ENCODE measurements at places on chromosomes 13 and 19.

DNA sequence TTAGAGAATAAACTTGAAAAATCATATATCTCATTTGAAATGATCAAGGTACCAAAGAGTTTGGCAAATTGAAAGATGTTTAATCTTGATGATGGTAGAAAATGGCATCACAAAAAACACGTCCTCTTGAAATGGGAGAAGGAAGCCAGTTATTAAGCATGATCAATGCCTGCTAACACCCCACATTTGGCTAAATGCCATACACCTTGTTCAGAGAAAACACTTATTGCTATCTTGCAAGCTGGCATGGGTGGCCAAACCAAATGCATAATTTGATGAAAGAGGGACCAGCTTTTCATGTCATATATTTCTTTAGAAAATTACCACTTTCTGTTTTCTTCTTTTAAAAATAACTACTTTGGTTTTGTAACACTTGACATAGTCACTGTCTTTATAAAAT is 141.3 kb downstream of the ZAR1L start:
- no peak for DNase-seq

DNA sequence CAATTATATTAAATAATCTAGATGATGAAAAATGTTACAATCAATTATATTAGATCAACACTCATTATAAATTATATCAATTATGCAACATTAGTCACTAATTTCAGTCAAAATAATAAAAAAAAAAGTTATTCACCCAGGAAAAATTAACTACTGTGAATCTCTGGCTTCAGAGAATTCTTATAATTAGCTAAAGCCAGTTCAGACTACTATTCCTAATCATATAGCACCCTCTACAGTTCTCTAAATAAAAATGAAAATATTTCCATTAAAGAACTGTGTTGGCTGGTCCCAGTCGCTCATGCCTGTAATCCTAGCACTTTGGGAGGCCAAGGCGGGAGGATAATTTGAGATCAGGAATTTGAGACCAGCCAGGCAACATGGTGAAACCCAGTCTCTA is 33.0 kb downstream of the XPO4 start:
- no peak for DNase-seq

DNA sequence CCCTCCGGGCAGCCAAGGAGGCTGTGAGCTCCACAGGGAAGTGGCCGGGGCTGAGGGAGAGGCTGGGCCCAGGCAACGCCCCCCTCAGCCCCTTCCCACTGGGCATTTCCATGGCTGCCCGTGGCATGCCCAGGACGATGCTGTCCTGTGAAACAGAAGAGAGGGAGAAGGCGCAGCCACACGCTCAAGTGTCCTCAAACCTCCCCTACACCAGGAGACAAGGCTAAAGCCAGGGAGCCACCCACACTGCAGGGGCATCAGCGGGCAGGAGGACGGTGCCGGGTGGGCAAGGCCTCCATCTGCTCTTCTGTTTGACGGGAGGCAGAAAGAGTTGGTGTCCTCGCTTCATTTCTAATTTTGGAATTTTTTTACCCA is 14.2 kb upstream of the PROZ start:
- no peak for DNase-seq

DNA sequence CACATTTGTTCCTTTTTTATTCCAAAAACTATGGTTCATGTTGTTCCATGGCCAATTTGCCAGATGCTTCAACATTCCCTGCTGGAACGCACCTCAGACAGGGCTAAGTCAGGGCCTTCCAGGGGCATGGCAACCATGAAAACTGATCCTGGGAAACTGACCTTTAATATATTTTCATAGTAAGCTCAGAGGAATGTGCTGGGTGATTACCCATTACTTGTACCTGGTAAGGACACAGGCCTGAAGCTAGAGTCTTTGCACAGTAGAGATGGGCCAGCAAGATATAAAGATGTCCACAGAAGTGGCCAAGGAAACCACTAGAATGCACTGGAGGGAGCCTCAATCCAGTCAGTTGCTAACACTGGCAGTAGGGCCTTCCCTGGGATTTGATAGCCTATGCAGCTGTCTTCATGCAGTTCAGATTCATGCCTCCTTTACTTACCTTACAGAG is 353.1 kb downstream of the ENOX1 start:
- no peak for DNase-seq

DNA sequence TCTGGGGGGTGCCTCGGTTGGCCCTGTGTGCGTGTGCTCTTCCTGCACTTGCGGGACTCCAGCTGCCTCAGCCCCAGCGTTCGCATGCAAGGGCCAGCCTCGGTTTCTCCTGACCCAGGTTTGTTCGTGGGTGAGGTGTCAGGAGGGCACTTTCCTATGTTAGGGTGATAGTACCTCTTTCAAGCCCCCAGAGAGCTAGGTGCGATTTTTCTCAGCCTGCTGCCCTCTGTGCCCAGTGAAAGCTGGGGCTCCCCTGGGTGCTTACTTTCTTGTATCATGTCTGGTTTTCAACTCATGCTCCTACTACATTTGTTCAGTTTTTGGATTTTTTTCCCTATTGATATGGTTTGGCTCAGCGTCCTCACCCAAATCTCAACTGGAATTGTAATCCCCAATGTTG is 289.2 kb downstream of the TEX29 start:
- no peak for DNase-seq

GRCh38 chr13:100100115-100100879 is 11.4 kb downstream of the PCCA start:
- no peak for DNase-seq

GRCh38 chr19:12956446-12957388 is at the start of gene GADD45GIP1:
GADD45GIP1 (minus strand) TSS chr19:12957223; CDS start chr19:12957212, 11 bp downstream.
- peak; percentile 65 for DNase-seq

GRCh38 chr13:42247883-42248282 is 24.1 kb upstream of the AKAP11 start:
- DNase-seq, result no peak

GRCh38 chr19:56934438-56935090 is 94.0 kb upstream of the PEG3 start:
- no peak for DNase-seq

- DNase-seq, result no peak
Measured at GRCh38 chr13:98050041-98050466, 92.8 kb upstream of the FARP1 start.

- DNase-seq, result no peak
Measured at GRCh38 chr13:29109987-29110386, 289.8 kb downstream of the MTUS2 start.

DNA sequence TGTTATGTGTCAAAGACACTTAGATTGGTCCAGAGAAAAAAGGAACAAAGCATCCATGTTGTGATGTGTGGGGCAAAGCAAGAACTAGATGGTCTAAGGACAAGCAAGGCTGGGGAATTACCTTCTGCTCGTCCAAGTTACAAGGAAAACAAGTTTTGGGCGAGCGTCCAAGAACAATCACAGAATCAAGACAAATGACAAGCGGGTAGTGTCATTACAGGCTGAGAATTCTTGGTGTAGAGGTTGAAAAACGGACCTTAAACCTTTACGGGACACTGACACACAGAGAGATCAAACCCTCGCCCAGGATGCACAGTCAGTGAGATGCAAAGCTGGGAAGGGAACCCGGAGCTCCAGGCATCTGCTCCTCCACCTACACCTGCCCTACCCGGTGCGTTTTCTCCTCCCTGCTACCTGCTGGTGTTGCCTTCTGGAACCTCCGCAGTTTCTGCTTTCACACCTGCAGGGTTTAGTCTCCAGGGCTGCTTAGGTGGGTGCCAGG is 515 bp upstream of the ZNF324B start:
- no peak for DNase-seq

DNA sequence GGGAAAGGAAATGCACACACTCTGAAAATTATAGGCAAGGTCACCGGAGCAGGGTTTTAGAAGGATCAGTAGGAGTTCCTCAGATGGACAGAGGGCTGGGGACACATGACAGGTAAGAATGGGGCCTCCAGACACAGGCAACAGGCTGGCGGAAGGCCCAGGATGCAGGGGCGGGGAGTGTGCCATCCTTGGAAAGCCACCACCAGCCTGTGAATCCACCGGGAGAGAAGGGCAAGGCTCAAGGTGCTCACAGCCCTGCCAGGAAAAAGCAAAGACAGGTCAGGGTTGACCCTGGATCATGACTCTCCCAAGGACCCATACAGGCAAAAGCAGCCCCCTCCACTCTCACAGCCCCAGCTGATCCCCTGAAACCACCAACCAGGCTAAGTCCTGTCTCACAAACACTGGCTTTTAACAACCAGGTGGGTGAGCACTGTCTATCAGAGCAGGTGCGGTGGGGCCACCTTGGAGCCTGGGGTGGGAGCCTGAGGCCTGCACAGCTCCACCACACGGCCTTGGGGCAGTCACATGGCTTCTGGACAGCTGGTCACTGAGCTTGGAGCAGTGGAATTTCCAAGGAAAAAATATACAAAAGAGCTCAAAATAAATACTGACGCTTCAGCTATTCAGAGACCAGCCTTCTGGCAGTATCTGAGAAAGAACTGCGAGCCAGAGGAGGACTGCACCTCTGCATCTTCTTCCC is 35.2 kb upstream of the ISYNA1 start:
- DNase-seq, result no peak

- no peak for DNase-seq
Measured at GRCh38 chr13:88217883-88218282, 546.7 kb downstream of the SLITRK5 start.

GRCh38 chr13:41457589-41458186 is 338 bp downstream of the RGCC start:
- peak; percentile 36 for DNase-seq

GRCh38 chr13:97302611-97303010 is 80.5 kb downstream of the MBNL2 start:
- no peak for DNase-seq

DNA sequence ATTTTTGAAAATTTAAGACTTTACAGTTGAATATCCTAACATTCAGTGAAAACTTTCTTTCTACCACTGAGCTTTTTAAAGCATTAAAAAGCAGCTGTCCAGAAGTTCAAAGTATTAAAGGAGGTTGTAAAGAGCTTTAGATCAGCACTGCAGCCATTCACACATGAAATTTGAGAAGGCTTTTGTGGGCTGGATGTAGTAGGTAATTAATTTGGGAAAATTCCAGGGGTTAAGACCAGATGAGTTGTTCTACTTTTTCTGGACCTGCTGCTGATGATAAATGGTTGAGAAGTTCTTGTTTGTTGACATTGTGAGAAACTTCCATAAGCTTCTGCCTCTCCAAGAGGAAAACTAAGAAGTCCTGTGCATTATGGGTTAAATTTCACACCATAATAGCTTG is 1779.6 kb upstream of the PRR20A start:
- DNase-seq, result no peak

DNA sequence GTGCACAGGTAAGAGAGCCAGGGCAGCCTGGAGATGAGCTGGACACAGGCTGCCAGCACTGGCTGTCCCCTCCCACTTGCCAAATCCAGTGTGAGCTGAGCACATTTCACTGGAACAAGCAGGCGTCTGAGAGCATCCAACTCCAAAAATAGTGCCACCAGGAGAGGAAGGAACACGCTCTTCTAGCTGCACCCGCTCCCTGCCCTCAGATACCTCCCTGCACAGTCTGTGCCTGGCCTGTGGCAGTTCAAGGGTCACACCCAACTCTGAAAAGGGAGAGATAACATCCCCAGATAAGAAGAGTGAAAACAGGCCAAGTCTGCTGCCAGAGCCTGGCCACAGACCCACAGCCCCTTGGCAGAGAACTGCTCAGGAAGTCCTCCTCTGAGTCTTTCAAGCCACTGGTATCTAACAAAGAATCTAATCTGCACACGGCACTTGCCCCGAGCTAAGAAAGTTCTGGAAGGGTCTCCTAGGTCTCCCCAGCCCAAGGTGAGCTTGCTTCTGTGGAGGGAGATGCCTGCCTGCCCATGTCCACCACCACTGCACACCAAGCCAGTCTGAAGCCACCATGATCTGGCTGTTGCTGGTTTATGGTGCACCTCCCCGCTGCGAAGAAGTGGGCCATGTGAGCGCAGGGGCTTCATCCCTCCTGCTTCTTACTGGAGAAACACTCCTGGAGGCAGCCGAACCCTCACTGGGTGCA is 14.7 kb downstream of the ELL start:
- DNase-seq, result peak; percentile 72

- DNase-seq, result no peak
Measured at GRCh38 chr19:45780146-45780447, 2.2 kb downstream of the DMPK start.

DNA sequence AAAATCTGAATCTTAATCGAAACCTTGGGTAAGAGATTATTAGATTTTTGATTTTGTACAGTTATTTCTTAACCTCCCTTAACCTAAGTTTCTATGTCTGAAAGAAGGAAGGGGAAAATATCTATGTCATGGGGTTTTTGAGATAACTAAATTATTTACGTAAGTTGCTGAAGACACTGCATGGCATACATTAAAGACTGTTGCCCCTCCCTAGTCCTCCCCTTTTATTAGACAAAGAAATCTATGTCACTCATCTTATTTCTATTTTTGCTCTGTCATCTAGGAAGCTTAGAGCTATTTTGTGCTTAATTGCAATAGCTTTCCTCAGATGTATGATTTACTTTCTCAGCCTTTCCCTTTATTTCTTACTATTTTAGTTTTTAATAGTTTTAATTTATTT is 15.0 kb downstream of the COG6 start:
- DNase-seq, result no peak

GRCh38 chr19:13189600-13189999 is 39.4 kb downstream of the IER2 start:
- no peak for DNase-seq

GRCh38 chr13:81393721-81394120 is 1052.8 kb upstream of the SPRY2 start:
- DNase-seq, result no peak

DNA sequence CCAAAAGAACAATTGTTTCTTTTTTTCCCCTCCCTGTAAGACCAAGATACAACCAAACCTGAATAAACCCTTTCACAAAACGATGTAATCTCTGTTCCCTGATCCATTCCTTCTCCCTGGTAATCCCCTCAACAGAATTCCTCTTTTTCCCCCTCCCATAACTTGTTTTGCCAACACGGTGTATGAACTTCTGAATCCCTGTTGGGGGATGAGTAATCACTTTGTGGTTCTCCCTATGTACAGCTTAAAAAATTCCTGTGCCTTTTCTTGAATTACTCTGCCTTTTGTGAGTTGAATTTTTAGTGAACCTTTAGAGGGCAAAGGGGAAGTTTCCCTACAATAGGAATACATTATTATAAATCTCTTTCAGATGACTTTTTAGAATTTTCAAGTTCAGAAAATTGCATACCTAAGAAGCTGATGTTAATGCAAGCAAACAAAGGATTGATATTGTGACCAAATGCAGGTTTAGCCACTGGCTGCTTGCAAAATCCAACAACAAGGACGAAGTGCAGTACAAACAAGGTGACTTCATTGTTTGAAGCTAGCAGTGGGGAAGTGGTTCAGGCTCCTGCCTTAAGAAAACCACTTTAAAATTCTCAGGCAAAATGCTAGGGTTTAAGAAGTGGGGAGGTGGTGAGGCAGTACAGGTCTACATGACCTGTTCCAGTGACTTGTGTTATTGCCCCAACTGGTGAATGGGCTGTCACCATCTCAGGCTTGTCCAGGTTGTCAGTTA is 15.0 kb upstream of the EPSTI1 start:
- DNase-seq, result no peak
